Uterus (tissue), 4 donors: ENCODE measurements at places on chromosomes 2 and 18. TPM values are rescaled to one million over a fixed set of nuclear protein-coding genes. Genes with fewer than 3 reads are reported as not detected.

- no peak for DNase-seq
Measured at GRCh38 chr2:13745330-13745729, 887.2 kb upstream of the LRATD1 start.

DNA sequence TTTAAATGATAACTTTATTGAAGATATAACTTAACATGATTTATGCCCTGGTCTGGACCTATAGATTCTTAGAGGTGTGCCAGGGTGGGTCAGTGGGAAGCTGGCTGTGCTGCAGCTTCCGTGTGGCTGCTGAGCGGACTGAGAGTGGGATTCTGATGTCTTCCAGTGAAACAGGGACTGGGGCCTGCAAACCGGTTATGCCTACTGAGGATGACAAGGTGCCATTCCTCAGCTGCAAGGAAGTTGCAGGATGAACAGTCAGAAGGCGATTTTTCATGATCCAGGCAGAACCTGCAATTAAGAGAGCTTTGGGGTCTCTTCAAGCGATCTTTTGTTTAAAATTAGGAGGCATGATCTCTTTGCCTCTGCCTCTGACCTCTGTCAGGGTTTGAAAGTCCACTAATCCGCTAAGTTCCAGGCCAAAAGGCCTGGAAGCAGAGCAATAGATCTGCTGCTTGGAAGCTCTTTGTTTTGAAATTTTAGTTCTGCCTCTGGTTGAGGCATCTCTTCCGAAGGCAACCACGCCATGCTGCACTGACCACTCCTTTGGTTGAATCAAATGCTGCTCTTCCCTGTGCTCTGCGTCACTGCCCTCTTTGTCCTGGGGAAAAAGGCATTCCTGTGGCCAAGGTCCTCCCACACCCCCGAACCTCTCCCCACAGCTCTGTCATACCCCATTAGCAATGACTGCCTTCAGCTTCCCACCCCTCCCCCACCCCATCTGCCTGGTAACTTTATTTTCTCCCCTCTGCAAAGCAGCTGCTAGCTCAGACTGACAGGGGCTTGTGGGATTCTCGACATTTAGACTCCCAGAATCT is 2.0 kb downstream of the TMEM169 start:
- DNase-seq = no peak

DNA sequence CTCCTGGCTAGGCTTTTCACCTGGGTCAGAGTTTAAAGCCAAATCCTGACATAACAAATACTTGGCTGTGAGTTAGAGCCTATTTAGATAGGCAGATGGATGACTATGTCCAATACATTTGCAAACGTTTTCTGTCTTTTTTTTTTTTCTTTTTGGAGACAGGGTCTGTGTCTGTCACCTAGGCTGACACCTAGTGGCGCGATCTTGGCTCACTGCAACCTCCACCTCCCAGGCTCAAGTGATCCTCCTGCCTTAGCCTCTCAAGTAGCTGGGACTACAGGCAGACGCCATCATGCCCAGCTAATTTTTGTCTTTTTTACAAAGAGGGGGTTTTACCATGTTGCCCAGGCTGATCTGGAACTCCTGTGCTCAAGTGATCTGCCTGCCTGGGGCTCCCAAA is 124.8 kb downstream of the DYM start:
- DNase-seq = no peak

DNA sequence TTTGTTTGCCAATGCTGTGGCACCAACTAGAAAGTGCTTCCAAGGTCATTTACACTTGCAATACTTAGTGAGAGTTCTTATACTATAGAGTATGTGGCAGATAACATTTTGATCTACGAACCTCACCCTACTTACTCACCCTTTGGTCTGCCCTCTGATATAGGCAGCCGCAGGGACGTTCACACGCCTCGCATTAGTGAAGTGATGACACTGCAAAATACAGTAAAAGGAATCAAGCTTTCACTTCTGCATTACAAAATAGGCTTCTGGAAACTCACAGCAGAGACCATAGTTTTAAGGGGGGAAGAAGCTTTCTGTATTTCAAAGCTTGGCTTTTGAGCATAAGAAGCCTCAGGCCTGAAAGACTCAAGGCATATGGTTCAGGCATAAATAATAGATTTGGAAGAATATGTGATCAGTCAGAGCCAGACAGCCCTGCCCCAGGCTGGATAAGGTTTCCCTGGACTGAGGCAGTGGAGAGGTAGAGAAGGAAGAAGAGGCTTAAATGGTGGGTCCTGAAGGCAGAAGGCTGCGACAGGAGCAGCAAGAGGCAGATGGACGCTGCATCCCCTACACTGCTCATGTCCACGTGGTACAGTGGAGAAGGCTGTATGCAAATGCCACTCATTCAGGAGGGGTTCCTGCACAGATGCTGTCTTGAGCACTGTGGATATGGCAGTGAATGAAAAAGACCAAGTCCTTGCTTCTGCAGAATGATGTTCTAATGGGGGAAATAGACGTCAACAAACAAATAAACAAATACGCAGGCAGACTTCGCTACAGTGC is 63.1 kb downstream of the FECH start:
- DNase-seq = no peak

DNA sequence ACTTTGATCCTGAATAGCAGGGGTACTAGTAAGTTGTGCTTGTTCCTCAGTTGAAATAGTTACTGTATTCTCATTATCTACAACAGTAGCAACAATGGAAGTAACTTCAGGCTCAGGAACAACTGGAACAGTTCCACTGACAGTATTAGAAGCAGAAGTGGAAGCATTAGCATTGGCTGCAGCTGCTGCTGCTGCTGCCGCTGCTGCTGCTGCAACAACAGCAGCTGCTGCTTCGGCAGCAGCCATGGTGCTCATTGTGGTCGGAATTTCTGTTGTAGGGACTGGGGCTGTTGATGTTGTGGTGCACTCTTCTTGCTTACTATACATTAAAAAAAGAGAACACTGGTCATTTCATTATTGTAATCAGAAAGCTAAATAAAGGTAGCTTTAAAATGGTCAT is 40.8 kb downstream of the PRPF40A start:
- DNase-seq = no peak

- peak; percentile 13 for DNase-seq
Measured at GRCh38 chr2:43051338-43051737, 175.1 kb downstream of the ZFP36L2 start.

DNA sequence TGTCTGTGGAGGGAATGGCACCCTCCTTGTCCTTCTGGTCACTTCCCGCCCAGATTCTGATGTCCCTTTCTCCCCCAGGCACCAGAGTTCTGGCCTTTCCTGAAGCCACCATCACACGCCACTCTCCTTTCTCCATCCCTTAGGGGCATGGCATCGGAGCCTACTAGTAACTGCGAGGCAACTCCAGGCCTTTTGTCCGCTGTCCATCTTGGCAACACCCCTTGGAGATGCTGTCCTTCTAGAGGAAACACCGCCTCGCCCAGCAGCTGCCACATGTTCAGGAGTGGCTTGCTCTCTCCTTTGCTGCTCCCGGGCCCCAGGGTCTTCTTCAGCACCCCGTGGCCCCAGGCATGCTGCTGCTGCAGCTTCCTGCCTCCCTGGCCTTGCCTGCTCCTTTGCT is 267.0 kb downstream of the SRBD1 start:
- DNase-seq = no peak

- DNase-seq = no peak
Measured at GRCh38 chr2:38475567-38475881, 98.5 kb upstream of the ATL2 start.

DNA sequence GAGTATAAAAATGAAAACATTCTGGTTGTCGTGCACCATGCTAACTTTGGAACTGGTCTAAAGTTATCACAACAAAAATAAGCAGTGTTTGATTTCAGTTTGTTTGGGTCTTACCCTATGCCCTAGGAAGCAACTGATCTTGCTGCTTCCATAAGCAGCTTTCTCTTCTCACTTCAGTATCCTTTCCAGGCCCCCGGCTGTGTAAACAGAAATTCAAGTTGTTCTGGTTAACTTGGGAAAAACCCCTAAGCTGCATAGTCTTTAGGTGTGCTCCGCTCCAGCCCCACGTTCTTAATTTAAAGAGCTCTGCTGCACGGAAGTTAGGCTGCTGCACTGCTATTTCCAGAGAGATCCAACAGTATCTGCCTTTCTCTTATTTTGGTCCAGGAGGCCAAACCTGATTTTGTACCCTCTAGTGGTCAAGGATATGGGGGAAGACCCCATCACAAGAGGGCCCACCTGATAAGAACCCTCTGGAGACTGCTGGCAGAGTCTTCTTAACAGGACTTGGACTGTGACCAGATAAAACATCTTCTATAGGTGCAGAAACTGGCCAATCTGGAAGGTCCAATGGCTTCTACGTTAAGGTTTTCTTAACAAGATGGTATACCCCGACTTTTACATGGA is 69.1 kb downstream of the FEZ2 start:
- no peak for DNase-seq

DNA sequence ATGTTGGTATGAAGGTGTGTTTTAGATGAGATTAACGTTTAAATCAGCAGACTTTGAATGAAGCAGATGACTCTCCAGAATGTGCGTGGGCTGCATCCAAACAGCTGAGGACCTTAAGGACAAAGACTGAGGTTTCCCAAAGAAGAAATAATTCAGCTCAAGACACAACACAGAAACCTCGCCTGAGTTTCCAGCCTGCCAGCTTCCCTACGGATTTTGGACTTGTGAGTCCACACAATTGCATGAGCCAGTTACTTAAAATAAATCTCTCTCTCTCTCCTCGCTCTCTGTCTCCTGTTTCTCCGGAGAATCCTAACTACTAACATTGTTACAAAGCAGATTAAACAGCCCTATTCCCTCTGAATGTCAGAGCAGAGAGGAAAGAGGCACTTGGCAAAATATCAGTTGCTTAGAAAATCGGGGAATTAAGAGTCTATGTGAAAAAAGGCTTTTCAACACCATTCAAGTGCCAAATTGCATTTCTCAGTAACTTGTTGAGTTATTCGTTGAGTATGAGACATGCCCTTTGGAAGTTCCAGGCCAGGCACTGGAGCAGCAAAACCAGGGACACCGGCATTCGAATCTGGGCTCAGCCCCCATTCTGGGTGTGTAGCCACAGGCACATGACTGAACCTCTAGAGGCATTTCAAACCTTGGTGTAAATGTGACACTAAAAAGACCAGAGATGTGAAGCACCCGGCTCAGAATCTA is 174.6 kb upstream of the PID1 start:
- peak; percentile 75 for DNase-seq

GRCh38 chr18:68478246-68478645 is 236.7 kb downstream of the TMX3 start:
- DNase-seq = no peak

DNA sequence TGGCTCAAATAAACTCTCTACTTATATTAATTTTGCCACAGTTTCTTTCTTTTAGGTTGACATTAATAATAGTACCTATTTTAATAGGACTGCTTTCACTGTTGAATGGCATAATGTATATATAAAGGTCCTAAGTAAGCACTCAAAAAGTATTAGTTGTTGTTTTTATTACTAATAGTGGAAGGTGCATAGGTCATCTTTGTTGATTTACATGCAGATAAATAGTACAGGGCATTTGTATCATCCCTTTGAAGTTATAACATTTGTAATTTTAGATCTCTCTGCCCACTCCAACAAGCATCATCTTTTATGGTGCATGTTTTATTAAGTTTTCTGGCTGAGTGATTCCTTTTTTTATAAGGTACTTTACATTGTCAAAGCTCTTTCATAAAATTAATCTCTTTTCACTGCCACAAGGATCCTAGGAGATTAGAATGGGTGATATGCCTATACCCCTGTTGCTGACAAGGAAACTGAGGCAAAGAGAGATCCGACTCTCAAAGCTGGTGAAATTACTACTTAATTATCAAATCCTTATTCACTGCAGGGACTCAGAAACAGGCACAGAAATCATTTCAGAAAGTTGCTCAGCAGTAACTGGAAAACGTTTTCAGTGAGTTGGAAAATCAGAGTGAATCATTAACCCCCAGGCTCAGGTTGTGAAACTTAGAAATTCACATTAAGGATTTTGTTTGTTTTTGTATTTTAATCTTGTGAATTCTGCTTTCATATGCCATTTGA is 299.6 kb downstream of the AGPS start:
- DNase-seq = no peak

DNA sequence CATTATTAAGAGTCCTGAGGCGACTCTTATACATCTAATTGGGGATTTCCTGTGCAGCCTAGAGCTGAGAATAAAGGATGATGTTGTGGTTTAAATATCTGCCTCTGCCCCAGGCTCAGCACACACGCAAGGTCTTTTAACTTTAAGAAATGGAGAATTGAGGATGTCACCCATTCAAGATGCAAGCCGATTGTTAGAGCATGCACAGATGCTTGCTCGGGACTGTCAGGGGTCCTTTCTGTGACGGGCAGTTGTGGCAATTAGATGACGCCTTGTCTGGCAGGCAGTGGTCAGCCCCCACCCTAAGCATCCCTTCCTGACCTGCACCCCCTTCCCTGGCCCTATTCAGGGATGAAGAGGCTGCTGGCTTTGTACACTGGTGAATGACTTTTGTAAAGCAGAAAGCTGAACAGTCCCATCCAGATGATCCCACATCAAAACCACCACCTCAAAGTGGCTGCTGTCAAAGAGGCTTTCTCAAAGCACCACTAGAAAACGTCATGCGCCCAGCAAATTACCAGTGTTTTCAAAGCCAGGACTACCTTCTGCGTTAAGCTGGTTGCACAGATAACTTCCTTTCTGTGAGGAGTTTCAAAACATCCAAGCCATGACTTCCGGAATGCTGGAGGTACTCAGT is 23.7 kb downstream of the FAM178B start:
- DNase-seq = no peak

DNA sequence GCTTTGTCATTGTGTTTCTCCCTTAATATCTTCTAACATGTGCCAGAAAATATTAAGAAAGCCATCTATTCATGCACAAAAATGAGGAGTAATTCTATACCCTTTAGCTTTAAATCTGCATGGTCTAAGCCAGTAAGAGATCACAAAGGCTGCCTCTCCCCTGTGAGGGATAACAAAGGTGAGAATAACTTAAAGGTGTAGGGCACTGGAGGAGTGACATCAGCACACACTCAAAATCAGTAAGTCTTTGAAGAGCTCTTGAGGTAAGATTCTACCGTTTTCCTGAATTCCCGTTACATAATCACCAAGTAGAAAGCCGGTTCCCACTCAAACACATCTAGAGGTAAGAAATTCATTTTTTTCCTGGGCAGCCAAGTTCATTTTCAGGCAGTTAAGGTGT is 123.9 kb upstream of the SULT1C3 start:
- no peak for DNase-seq

The LAPTM4A gene
- total RNA-seq = 386 TPM

The CCL20 gene
- total RNA-seq = not detected

The RUFY4 gene
- total RNA-seq = not detected

The SCG2 gene
- total RNA-seq = not detected

The TNS1 gene
- 1,338 TPM for total RNA-seq
